ENCODE measurements at places on chromosomes 12 and 14.
A peak's percentile ranks its signal among the peaks of the same experiment; 100 is the strongest.

DNA sequence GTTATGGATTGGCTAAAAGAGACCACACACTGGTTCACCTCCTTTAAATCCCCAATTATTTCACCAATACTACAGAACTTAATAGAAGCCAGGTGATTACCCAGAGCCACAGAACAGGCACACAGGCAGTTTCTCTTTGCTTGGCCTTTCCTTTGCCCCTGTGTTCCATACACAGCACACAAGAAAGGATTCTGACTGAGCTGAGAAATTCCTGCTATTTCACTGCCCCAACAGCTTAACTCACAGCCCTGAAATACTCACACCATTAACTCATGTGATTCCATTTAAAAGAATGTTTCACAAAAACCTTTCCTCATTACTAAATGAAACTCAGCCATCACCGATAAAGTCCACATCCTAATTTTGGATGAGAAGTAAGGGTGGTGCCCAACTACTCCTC lies 133.6 kb downstream of the MED13L start:
- no peak for DNase-seq

DNA sequence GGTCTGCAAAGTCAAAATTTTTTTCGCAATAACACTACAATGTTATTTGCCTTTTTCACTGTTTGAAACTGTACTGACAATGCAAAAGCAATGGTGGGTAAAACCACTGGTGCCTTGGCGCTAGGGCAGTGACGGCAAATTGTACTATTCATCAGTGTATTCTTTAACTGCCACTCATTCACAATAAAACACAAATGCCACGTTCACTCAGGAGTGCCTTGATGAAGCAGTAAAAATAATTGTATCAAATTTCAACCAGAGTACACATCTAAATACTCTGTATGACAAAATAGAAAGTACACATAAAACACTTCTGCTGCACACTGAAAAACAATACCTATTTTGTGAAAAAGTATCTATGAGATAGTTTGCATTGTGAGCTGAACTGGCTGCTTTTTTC lies 17.8 kb downstream of the DCAF5 start:
- no peak for DNase-seq

DNA sequence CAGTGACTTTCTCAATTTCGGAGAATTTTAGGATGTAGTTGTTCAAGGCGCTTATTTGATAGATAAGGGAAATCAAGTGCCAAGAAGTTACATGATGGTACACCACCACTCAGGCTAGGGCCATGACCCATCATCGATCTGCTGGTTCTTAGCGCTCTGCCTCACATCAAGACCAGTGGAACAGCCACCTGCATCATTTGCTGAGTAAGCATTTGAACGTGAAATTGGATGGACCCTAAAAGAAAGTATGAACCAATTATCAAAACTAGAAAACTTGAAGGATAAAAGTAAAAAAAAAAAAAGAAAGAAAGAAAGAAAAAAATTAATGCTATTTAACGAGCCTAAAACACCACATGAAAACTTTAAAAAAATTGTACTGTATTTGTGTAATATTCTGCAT lies 27.5 kb upstream of the KRAS start:
- DNase-seq = no peak

- DNase-seq = no peak
Observed at GRCh38 chr12:120586206-120586605, 5.0 kb upstream of the POP5 start.

DNA sequence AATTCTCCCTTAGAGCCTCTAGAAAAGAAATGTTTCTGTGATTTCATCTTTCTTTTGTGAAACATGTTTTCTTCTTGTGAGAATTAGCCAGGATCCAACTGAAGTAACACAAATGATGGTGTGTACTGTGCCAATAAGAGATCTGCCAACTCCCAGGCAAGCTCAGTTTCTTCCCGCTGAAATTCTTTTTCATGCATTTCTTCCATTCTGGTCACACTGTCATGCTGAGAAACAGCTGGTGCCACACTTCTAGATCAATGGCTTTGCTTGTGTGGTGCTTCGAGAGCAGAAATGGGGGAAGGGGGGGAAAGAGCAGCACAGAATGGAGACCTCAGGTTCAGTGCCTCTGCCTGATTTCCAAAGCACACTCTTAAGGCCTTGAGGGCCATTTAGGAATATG lies 41.4 kb upstream of the FGF6 start:
- DNase-seq = no peak

DNA sequence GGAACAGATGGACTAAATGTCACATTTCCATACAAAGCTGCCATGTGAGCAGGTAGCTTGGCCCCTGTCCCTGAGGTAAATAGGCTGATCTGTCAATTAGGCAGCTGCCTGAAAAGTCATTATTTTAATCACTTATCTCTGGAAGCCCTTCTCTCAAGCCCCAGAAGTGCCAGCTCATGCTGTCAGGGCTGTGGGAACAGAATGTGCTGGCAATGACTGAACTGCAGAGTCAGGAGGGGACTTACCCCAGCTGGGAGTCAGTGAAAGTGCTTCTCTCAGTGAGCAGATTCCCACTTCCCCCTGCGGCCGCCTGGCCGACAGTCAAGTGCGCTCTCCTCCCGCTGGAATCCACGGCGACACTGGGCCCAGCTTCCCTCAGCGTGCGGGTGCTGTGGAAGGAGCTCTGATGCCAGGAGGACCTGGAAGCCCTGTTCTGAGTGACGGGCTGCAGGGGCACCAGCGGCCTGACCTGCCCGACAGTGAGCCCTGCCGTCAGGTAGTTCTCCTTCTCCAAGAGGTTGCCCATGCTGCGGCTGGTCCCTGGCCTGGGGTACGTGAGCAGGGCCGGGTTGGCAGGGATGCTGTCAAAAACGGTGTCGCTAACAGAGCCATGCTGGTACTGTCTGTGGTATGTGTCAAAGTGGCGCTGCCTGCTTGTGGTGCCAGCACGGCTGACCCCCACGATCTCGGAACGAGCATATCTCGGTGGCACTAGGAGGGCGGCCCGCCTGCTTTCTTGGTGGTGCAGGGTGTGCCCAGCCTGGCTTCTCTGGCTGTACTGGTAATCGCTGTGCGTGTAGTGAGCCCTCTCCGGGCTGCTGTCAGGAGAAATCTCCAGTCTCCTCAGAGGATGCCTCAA lies 18.7 kb downstream of the PKP2 start:
- DNase-seq = no peak

DNA sequence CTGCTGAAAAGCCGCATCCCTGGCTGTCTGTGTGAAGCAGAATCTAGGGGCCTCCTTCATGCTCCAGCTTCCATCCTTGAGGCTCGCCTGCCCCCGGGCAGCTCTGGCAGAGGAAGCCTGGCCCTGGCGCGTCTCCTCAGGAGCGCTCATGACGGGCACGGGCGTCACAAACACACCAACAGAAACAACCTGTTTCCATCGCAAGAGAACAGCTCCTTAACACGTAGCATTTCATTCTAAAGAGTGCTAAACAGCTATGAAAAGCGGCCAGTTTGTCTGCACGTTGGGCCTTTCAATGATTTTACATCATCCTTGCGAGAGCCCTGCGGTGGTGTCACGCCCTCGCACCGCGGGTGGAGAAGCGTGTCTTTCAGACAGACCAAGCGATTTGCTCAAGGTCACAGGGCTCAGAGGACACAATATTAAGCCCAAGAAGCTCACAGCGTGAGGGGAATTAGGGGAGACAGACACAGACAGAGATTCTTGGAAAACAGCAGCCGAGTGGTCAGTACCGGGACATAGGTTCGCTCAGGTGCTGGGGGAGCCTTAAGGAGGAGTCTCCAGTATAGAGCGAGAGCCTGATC lies 4.9 kb downstream of the ADGRD1 start:
- DNase-seq = no peak

GRCh38 chr12:22683131-22683530 lies 58.2 kb downstream of the ETNK1 start:
- DNase-seq = no peak

DNA sequence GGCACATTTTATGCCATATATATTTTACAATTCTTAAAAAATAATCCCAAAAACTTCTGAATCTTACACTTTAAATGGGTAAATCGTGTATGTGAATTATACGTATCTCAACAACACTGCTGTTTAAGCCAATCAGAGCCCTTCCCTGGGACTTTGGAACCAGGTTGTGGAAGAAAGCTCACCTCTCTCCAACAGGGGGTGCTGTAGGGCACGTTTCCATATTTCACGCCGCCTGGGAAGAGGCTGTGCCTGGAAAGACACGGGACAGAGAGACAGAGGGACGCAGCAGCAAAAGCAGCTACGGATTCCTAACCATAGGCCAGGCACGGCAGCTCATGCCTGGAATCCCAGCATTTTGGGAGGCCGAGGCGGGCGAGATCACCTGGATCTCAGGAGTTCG lies 29.4 kb upstream of the FBRSL1 start:
- DNase-seq = peak; percentile 43

DNA sequence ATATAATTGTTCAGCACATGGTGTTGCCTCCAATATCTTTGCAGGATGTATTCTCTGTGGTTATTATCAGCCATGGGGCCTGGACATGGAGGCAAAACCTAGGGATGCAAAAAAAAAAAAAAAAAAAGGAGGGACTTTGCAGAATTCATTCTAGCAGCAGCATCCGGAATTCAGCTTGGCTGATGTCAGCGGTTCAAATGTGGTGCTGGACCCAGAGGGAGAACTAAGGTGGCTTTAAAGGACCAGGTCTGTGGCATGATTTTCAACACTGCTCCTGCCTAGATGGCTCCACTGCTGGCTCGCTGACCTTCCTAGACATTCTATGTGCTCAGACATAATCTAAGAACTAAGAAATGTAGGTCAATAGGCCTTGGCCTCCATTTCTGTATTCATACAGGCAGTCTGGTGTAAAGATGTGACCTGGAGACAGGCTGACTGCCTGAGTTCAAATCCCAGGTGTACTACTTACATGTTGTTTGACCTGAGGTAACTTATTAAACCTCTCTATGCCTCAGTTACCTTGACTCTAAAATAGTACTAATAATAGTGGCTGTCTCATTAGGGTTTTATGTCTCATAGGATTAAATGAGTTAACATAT lies 108.6 kb downstream of the PPM1A start:
- DNase-seq = no peak

DNA sequence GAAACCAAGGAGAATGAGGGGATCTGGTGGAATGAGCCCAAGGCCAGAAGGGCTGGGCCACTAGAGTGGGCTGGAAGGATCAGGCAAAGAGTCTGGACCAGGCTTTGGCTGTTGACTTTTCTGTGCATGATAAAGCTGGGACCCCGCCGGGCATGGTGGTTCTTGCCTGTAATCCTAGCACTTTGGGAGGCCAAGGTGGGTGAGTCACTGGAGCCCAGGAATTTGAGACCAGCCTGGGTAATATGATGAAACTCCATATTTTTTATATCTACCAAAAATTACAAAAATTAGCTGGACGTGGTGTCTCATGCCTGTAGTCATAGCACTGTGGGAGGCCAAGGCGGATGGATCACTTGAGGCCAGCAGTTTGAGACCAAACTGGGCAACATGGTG lies 393 bp upstream of the KLHL33 start:
- no peak for DNase-seq

GRCh38 chr12:31492599-31493196 lies 98.2 kb downstream of the DENND5B start:
- DNase-seq = no peak

DNA sequence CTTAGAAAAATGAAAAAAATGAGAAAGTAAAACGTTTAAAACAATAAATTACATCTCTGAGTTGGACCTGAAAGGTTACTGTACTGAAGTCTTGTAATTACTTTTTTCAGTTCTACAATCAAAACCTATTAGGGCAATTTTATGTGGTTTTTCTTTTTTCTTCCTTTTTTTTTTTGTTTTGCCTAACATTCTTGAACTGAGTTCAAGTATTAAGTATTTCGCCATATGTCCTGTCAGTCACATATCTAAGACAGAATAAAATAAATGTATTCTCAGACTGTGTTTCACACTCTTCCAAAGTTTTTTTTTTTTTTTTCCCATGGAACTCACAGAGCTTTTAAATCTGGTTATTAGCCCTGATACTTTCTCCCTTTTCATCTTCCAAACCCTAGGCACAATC lies 172.0 kb downstream of the BCAT1 start:
- no peak for DNase-seq

DNA sequence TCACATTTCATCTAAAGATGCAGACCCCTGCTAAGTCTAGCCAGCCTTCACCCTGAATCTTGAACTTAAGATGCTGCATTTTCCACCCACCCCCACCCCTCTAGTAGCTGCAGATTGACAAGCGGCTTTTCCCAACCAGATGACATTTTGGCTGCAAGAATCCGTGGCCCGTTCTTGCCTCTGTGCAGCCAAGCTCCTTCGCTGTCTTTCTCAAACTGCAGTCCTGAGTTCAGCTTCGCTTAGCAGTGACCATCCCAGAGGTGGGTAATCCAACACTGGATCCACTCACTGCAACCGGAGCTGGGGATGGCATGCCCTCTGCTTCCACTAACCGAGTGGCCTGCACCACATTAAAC lies 765 bp upstream of the NFYB start:
- DNase-seq = peak; percentile 10

GRCh38 chr12:50042693-50043092 lies 14.7 kb upstream of the ASIC1 start:
- no peak for DNase-seq

- no peak for DNase-seq
Observed at GRCh38 chr12:104356231-104357115, 52.9 kb downstream of the EID3 start.

GRCh38 chr14:35122696-35123387 lies 490 bp downstream of the PRORP start:
- DNase-seq = no peak

DNA sequence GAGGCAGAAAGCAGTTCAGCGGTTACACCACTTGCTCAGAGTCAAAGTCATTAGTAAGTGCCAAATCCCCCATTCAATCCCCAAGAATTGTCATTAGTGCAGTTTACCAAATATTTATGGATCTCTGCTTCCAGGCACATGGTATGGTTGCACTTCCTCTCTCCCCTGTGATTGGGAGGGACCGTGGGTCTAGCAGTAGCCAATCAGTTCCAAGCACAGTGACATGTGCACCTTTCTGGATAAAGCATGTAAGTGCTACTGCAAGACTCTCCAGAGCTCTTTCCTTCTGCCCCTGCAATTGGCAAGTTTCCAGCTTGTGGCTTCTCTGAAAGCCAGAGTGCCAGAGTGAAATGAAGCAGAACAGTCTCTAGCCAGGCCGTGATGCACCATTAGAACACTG lies 85.3 kb upstream of the FLRT2 start:
- DNase-seq = no peak

- DNase-seq = no peak
Observed at GRCh38 chr12:113207613-113208040, 13.6 kb upstream of the TPCN1 start.

- DNase-seq = no peak
Observed at GRCh38 chr14:38851111-38851510, 251.9 kb downstream of the SEC23A start.

DNA sequence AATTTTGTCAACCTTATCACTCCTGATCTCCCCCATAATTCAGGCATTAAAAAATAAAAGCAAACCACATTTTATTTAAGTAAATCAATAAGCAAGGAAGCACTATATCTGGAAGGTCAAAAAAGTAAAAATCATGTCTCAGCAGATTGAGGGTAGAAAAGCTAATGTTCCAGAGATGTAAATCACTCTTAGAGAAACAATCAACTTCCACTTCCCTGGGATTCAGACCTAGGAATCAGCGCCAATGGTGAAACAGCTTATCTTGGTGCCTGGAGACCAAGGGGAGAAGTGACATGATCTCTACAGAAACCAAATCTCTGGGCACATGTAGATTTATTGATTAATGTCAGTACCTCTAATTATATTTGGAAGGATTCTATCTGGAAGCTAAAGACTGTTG lies 10.9 kb upstream of the SNX6 start:
- DNase-seq = no peak

Measured in endothelial cell (in vitro differentiated cells).